ENCODE measurements at places on chromosomes 12 and 14.

DNA sequence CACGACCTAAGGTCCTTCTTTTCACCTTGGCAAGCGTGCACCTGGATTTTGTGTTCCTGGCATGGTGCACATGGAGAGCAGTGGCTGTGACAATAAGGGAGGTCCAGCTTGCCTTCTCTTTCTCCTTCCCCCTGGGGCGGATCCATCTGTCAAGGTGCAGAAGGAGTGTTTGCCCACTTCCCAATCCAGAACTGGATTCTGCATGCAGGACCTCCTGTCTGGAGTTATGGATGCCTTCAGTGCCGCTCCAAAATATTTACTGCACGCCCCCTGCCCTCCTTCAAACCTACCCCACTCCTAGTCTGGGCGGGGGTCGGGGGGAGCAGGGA lies 192.7 kb downstream of the DPF3 start:
- DNase-seq = no peak

- DNase-seq = no peak
These were observed 88.1 kb upstream of the CCDC175 start for GRCh38 chr14:59664741-59665140.

DNA sequence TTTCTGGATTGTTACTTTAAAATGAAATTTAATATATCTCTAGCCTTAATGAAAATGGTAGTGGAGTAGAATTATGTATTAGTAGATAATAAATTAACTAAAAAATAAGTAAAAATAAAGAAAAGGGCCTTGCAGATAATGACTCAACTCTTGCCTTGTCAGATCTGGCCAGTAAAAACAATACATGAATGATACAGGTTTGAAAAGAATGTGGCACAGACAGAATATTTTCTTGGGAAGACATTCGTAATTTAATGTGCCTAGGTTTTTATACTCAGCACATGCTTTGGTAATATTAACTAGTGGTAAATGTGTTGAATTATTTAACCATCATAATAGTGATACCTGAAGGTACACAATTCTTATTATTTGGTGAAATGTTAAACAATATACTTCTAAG lies 28.3 kb downstream of the ATF7IP start:
- no peak for DNase-seq

DNA sequence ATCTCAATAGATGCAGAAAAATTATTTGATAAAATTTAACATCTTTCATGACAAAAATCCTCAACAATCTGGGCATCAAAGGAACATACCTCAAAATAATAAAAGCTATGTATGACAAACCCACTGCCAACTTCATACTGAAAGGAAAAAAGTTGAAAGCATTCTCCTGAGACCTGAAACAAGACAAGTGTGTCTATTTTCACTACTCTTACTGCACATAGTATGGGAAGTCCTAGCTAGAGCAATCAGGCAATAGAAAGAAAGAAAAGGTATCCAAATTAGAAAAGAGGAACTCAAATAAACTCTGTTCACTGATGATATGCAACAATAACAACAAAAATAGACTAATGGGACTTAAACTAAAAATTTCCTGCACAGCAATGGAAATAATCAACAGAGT lies 90.1 kb downstream of the SLCO1B1 start:
- DNase-seq = no peak

DNA sequence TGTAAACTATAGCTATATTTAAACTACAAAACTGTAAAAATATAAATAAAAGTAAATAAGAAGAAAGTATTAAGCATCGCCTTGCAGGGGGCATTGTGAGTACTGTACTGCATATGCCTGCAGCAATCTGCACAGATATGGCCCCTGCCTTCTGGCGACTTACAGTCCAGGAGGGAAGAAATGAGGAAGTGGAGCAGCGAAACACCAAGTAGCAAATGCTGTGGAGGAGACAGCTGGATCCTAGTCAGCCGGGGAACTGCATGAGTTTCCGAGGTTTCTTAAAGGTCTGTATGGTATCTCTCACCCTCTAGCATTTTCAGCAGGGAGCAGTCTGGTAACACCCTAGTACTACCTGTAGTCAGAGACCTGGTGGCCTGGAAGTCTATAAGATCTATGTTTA lies 256.9 kb downstream of the CACNA1C start:
- no peak for DNase-seq

DNA sequence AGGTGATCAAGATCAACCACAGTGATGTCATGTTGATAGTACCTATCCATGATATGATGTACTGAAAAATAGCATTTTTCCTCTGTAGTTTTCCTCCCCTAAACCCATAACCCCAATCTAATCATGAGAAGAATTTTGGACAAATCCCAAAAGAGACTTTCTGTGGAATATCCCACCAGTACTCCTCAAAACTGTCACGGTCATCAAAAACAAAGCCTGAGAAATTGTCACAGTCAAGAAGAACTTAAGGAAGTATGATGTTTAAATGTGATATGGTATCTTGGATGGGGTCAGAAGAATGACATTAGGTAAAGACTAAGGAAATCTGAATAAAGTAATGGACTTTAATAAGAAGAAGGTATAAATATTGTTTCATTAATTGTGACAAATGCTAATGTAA lies 248.8 kb downstream of the RMST start:
- DNase-seq = no peak

DNA sequence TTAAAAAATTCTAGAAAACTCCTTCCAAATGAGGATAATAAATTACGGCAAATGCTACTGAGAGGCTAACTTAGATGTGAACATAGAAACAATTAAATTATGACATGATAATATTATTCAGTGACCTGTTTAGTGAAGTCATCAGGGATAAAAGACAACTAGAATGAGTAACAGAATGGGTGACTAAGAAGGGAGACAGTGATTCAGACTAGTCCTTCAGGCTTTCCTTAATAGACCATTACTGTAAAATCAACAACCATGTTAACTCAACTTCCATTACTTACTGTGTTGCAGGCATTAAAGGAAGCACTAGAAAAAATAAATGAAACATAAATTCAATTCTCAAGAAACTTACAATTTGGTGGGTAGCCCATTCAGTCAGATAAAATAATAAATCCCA lies 543.9 kb upstream of the LRFN5 start:
- no peak for DNase-seq

DNA sequence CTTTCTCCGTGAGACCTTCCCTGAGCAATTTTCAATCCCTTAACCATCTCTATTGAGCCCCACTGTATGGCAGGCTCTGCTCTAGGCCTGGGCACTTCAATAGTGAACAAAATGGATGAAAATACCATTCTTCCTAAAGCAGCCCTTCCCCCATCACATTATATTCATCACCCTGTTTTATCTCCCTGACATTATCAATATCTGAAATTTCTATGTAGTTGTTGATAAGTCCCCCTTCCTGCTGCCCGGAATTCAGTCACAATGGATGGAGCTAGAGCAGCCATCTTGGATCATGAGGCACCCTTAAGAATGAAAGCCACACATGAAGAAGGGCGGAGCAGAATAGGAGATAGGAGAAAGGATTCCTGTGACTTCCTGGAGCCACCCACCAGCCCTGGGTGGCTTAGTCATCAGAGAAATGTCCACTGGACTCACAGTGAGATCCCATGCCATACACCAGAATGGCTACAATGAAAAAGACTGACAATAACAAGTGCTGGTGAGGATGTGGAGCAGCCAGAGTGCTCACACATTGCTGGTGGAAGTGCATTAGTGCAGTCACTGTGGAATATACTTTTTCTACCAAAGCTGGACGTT lies 33.9 kb downstream of the SCARB1 start:
- no peak for DNase-seq

- DNase-seq = no peak
These were observed 7.1 kb upstream of the ARL1 start for GRCh38 chr12:101414533-101415119.

- no peak for DNase-seq
These were observed 17.8 kb upstream of the SALL2 start for GRCh38 chr14:21543963-21544362.

DNA sequence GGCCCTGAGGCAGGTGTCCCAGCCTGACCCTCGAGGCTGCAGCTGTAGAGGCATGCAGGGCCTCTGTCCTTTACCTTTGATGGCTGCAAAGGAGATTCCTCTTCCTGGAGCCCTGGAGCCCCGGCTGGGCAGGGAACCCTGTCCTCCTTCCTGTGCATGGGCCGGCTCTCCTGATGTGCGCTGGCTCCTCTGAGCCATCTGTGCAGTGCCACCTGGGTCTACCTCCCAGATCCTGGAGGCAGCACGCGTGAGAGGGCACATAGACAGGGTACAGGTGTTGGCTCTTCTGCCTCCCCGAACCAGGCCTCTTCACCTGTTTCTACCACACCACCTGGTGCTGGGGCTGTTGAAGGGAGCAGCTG lies 115.1 kb downstream of the BEGAIN start:
- no peak for DNase-seq

DNA sequence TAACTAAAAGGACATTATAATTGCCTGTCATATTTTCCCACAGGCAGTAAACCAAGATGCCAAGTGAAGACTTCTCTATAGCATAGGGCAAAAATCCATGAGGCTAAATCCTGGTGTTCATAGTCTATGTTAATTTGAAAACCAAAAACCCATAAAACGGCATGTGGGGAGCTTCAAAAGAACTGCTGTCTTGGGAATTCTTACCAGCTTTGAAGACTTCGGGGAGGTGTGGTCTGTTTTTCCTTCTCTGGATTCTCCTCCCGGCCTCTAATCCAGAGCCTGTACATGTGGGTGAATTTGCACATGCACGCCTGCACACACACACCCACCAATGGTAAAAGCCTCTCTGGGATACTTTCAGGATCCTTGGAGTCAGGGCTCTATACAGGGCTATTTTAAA lies 61.9 kb upstream of the IFNG-AS1 start:
- DNase-seq = no peak

Measured in stimulated activated CD4-positive, alpha-beta T cell treated with anti-CD3 and anti-CD28 coated beads, Interleukin-15, amount 100 ng/mL, for 1 hour (primary cell).